Dermis microvascular lymphatic vessel endothelial cell (primary cell): ENCODE measurements at places on chromosomes 16 and 17. TPM values are rescaled to one million over a fixed set of nuclear protein-coding genes. Genes with fewer than 3 reads are reported as not detected.

CEP295NL gene
- total RNA-seq, result 0.64 and 2.3 TPM in 2 replicates

NFATC2IP gene
- total RNA-seq, result 18.5 and 25.4 TPM in 2 replicates

P2RX5 gene
- 0.13 and 0.77 TPM in 2 replicates for total RNA-seq

KCNH6 gene
- under 0.01 TPM in 1 of 2 replicates, not detected in the other for total RNA-seq

PRAC1 gene
- total RNA-seq, result not detected in 2 replicates

CCL7 gene
- total RNA-seq, result 0.13 and 0.25 TPM in 2 replicates

TPSB2 gene
- total RNA-seq, result not detected in 2 replicates

DPEP3 gene
- 0.13 TPM in 1 of 2 replicates, not detected in the other for total RNA-seq

GPR139 gene
- total RNA-seq, result not detected in 2 replicates

CA7 gene
- total RNA-seq, result not detected in 2 replicates

MYH1 gene
- total RNA-seq, result not detected in 2 replicates

VAT1 gene
- total RNA-seq, result 148 and 225 TPM in 2 replicates

KRT20 gene
- not detected in 2 replicates for total RNA-seq

TBC1D26 gene
- not detected in 2 replicates for total RNA-seq

GFAP gene
- 0.13 TPM in 1 of 2 replicates, not detected in the other for total RNA-seq

ZNF23 gene
- 2.4 and 3.8 TPM in 2 replicates for total RNA-seq

NOS2 gene
- 0.51 and 0.77 TPM in 2 replicates for total RNA-seq

ZNF624 gene
- 3.7 and 4.0 TPM in 2 replicates for total RNA-seq

TPSG1 gene
- total RNA-seq, result not detected in 2 replicates

FAHD1 gene
- 72.3 and 84.5 TPM in 2 replicates for total RNA-seq

CACNG3 gene
- total RNA-seq, result not detected in 2 replicates
